ENCODE measurements at places on chromosomes 12 and 14.

- no peak for DNase-seq
Observed at GRCh38 chr12:94225947-94226630, 77.7 kb downstream of the PLXNC1 start.

DNA sequence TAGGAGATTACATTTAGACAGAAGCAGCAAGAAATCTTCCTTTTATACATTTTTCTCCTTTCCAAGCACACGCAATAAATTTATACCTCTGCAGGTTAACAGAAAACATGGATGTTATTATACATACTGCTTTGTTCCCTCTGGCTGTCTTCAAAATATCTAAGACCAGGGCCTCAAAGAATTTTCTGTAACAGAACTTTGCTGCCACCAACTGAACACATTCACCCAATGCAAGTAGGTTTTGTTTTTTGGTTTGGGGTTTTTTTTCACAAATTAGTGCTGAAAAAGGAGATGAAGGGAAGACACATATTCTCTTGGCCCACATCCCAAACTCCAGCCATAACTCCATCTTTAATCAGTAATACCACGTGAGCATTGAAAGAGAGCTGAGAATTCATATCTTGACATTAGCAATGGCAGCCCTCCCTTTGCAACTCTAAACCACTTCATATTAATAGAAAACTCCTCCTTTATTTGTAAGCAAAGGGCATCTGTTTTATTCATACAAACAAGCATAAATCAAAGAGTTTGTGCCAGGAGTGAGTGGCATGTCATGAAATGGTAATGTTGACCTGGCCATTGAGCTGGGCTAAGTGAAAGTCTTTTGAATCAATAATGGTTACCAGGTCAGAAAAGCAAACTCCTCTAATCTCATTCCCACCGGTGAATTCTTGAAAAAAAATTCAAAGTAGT, 150.8 kb upstream of the FSCB start:
- DNase-seq = peak; percentile 1

GRCh38 chr12:22755629-22756028, 130.7 kb downstream of the ETNK1 start:
- no peak for DNase-seq

- no peak for DNase-seq
Observed at GRCh38 chr12:55008944-55009585, 10.7 kb upstream of the NEUROD4 start.

DNA sequence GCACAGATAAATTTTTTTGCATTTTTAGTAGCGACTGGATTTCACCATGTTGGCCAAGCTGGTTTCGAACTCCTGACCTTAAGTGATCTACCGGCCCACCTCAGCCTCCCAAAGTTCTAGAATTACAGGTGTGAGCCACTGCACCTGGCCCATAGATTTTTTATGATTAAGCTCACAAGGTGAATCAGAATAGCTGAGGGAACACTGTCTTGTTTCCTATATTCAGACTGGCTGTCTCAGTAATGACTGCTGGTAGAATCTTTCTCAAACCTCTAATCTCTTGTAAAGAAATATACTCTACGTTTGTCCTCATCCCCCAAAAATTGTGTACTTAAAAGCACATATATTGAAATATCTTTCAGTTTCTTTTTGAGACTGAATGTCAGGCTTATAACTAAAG, 362.1 kb downstream of the EGLN3 start:
- no peak for DNase-seq

DNA sequence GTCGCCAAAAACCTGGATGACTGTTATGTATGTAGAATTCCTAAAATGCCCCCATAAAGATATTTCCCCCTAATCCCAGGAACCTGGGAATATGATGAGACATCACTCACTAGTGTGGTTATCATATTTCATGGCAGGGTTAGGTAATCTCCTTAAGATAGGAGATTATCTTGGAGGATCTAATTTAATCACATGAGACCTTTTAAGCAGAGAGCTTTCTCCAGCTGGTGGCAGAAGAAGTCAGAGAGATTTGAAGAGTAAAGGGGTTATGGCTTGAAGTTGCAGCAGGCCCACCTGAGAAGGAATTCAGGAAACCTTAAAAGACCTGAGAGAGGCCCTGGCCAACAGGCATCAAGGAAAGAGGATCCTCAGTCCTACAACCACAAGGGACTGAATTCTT, 53.6 kb downstream of the DYRK2 start:
- no peak for DNase-seq

- no peak for DNase-seq
Observed at GRCh38 chr12:52524241-52524897, 4.2 kb upstream of the KRT5 start.

GRCh38 chr12:106195621-106196027, 52.2 kb downstream of the CKAP4 start:
- peak; percentile 25 for DNase-seq

DNA sequence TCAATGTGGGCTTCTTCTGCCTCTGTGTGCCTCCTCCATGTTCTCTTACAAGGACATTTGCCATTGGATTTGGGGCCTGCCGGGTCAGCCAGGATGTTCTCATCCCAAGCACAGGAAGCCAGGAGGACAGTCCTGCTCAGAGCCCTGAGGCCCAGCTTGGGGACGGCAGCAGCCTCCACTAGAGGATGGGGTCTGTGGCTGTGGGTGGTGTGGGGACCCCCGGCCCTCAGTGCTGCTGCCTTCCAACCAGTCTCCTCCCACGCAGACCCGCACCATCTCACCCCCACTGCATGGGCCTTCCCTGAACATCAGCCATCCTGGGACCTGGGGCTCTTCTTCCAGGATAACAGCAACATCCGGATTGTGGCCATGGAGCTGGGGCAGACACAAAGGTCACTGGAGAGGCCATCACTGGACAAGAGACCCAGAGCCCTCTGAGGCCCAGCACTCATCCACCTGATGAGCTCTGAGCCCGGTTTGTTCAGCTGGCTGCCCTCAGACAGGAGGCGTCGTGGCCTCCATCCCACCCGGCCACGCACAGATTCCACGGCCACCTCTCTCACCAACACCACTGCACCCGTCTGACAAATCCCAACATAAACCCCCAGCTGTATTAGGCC, 56.5 kb upstream of the C14orf180 start:
- DNase-seq = no peak

DNA sequence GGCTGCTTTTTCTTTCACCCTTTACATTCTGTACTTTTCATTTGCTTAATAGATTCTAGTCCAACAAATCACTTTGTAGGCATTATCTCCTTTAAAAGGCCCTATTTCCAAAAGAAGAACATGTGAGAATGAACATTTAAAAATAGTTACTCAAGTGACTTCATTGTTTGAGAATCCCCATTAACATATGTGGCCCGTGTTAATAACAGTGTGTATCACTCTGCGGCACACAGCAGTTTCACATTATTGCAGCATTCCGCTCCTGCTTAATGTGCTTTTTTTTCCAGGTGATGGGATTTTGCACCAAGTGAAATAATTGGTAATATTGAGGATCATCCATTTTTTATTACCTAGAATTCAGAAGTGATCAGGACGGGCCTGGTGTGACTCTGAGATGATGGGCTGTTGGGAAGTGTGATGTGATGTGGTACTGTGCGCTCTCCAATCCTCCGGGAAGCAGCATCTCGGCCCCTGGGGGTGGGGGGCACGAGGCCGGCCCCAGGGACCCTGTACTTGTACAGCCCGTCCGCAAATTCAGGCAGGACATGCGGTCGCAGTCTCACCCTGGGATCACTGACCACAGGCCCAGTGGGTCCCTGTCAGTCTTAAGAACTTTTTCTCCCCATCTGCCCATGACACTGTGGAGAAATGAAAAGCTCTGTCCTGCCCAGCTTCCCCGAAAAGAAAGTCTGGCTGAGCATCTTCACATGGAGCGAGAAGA, 32.9 kb downstream of the SLC15A4 start:
- no peak for DNase-seq

GRCh38 chr14:91607322-91608047, 97.4 kb upstream of the PPP4R3A start:
- no peak for DNase-seq

DNA sequence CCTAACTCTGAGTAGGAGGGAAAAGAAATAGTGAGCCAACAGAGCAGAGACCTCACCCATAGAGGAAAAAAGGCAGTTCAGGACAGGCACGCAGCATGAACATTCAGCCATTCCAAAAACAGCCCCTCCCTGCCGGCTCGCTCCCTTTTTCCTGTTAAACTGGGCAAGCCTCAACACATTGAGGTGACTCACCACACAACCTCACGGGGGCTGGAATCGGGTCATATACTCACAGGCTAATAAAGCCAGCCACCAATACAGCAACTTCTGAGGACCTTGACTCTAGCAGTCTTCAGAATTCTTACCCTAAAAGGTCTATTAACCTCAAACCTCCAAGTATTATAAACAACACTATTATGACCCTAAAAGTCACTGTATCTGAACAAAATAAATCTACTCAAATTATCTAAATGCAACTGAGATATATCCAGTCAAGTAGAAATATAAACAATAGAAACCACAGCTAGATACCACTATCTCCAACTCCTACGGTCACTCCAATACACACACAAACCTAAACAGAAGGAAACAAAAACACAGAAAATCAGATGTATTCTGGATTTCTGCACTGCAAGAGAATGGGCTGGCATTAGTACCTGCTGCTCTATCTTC, 6.3 kb downstream of the YBX3 start:
- DNase-seq = no peak

DNA sequence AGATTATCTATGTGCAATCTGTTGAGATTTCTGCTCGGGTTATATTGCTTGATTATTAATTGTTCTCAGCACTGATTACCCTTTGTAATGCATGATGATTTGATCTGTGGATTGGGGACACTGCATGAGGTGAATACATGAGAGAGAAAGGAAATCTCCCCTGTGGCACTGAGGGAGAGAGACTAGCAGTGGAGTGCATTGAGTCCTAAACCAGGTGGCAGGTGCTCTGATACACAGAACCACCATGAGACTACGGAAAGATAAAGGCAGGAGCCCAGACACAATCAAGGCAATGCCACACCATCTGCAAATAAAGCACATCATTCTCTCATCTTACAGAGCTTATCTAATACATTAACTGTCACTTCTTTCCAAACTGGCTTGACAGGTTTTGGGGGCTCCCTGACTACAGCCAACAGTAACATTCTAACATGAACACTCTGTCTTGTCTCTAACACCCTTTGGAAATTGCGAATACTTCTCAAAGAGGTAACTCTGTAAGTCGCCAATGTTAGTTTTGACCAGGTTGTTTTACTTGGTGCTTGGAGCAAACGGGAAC, 37.6 kb upstream of the TSPAN8 start:
- DNase-seq = no peak

- DNase-seq = no peak
Observed at GRCh38 chr14:72492196-72492595, 401.7 kb downstream of the DPF3 start.

- DNase-seq = no peak
Observed at GRCh38 chr14:71773898-71774481, 158.2 kb upstream of the RGS6 start.

GRCh38 chr14:30960216-30960615, 65.2 kb upstream of the AP4S1 start:
- DNase-seq = no peak

DNA sequence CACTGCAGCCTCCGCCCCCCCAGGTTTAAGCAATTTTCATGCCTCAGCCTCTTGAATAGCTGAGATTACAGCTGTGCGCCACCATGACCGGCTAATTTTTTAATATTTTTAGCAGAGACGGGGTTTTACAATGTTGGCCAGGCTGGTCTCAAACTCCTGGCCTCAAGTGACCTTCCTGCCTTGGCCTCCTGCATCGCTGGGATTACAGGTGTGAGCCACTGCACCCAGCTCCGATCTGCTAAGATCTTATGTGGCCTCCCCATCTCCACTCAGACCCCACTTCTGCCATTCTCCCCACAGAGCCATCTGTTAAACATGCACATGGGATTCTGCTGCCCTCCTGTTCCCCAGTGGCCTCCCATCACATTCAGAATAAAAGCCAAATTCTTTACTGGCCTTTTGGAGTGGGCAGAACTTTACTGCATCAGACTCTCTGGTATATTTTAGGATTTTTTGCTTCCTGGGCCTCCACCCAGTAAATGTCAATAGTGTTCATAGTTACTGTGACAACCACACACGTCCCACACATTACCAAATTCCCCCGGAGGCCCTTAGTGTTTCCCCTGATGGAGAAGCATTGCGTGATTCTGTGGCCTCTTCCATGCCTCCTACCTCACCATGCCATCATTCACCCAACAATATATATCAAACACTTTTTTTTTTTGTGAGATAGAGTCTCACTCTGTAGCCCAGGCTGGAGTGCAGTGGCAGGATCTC, 96.3 kb downstream of the PTPN11 start:
- no peak for DNase-seq

DNA sequence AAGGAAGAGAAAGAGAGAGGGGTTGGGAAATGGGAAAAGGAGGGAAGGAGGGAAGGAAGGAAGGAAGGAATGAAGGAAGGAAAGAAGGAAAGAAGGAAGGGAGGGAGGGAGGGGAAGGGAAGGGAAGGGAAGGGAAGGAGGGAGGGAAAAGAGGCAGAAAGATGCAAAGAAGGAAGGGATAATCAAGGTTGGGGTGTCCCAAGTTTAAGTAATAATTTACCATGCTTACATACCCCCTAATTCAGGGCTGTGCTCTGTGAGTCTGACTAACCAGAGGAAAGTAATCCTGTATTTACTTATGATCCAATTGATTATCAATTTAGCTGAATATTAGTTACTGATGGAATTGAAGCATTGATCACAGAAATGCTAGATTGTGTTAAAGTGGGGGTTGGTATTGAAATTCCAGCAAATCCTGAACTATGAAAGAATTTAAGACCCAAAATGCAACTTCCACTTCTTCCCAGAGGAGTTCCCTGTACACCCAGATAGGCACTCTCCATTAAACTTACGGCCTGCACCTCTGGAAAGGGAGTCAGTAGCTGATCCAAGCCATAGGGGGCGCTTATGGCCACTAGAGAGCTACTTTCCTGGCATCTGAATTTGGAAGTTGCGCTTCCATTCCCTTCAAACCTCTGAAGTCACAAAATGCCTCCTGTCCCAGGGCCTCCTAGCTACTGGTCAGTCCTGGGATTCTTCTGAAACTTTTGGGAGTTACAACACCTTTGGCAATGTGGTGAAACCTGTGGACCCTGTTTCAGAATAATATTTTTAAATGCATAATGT, 162.7 kb upstream of the PWP1 start:
- peak; percentile 17 for DNase-seq

DNA sequence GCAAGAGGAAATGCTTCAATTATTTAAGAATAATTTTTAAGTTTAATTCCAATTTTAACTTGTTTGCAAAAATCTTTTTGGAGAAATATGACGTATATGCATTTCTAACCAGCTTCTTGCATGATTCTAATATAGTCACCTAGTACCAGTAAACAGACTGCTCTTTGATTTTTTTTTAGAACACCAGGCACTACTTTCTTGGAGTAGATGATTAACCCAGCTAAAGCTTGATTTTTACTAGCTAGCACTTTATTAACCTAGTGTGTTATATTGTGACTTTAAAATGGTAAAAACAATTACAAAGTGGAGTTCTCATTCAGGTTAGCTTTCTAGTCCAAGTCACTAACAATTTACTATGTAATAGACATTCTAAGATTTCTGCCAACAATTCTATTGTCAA, 32.6 kb upstream of the FGD4 start:
- DNase-seq = peak; percentile 23

GRCh38 chr14:58663494-58664111, 25.8 kb downstream of the DACT1 start:
- DNase-seq = no peak

- no peak for DNase-seq
Observed at GRCh38 chr12:22858849-22859570, 234.0 kb downstream of the ETNK1 start.

GRCh38 chr12:42565633-42566032, 23.9 kb downstream of the PRICKLE1 start:
- no peak for DNase-seq

- peak; percentile 60 for DNase-seq
Observed at GRCh38 chr12:49838973-49839633, 3.8 kb downstream of the BCDIN3D start.

- DNase-seq = peak; percentile 31
Observed at GRCh38 chr12:98998697-98999299, 353.7 kb downstream of the APAF1 start.

All from HuH-7 (cell line).